ENCODE measurements at places on chromosomes 16 and 17.

DNA sequence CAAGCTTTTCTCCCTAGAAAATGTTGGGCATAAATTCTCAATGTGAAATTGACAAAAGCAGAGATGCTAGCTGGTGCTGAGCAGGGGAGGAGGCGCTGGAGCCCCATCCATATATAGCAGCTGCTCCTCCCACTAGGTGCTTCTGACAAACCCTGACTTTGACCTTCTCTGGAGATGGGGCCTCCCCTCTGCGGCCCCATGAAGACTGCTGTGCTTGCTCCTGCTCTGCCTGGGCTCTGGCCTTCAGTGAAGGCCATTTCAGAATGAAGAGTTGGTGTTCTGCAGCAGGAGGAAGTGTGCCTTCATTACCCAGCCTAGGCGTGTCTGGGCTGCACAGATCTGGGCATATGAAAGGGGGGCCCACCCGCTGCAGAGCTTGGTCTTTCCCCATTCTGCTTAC, 29.7 kb downstream of the ASIC2 start:
- no peak for DNase-seq

DNA sequence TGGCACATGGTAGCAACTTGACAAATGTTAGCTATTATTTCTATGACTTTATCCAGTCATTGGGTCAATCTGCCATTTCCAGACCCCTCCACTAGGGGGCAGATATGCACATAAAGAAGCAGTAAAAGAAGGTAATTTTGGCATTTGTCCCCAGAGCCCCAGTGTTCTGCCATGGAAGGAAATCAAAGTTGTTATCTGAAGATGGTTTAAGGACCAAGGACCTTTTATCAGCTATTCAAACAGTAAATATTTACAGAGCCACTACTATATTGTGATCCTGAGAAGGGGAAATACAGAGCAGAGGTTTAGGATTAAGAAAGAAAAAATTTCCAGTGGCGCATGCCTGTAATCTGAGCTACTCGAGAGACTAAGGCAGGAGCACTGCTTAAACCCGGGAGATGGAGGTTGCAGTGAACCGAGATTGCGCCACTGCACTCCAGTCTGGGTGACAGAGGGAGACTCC, 20.0 kb downstream of the TRAF4 start:
- DNase-seq, result no peak

DNA sequence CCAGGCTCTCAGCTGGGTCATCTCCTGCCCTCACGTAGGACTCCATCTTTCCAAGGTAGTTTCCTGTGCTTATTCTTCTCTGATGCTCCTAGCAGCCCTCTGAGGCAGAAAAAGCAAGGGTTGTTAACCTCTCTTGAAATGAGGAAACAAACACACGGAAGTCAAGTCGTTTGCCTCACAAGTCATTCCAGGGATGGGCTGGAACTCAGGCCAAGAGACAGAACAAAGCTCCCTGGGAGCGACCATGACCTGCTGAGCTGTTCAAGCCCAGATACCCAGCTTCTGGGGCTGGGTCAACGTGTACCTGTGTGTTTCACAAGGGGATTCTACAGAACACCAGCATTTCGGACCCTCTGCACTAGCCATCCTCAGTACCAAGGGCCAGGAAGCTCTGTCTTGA, 28.1 kb downstream of the SRL start:
- peak; percentile 11 for DNase-seq

- no peak for DNase-seq
Measured at GRCh38 chr17:20059728-20060188, 50.6 kb downstream of the SPECC1 start.

GRCh38 chr17:20068445-20068844, 59.3 kb downstream of the SPECC1 start:
- DNase-seq, result no peak

DNA sequence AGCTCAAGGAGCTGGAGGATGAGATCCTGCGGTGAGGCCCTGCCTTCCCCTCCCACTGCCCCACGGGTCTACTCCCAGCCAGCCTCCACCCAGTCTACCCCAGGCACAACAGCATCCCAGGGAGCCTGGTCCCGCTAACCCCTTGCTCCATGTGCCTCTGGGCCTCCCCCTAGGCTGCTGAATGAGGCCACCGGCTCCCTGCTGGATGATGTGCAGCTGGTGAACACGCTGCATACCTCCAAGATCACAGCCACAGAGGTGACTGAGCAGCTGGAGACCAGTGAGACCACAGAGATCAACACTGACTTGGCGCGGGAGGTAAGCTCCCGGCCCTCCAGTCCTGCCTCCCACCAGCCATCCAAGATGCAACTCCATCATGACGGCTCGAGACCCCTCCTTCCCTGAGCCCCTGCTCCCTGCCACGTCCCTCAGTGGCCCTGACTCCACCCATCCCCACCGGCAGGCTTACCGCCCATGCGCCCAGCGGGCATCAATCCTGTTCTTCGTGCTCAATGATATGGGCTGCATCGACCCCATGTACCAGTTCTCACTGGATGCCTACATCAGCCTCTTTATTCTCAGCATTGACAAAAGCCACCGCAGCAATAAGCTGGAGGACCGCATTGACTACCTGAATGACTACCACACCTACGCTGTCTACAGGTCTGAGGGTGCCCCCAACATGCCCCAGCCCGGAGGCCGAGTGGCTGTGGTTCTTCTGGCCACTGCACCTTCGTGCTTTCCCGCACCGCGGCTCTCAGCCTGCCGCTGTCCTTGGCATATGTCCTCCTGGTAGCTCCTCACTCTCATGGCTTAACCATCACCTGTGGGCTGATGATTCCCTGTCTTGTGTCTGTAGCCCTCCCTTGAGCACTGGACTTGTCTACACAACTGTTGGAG, 15.0 kb upstream of the KDM6B start:
- DNase-seq, result no peak

DNA sequence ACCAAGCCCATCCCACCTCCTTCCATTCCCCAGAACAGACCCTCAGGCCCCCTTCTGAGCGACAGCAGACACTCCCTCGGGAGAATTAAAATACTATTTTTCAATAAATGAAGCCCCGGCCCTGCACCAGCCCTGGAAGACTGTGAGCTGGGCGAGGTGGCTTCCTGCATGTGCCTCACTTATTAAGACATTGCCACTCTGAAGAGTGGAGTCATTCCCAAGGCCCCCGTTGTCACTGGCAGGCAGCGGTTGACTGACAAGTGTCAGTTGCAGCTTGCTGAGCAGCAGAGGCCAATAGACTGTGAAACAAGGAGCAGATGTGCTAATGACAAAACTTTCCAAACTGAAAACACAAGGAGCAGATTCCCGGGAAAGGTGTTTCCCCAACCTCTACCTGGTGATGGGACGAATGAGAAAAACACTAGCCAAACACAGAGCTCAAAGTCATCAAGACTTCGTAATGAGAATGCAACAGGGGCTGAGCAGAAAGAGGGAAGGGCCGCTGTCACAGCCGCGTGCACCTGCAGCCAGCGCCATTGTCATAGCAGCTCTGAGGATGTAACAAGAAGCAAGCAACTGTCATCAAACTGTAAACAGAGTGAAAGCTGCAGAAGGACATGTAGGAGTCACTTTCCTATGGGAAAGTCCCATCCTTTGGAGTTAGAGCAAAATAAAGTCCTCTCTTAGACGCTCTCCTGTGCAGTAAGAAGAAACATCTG, 232.1 kb downstream of the C16orf78 start:
- DNase-seq, result no peak

DNA sequence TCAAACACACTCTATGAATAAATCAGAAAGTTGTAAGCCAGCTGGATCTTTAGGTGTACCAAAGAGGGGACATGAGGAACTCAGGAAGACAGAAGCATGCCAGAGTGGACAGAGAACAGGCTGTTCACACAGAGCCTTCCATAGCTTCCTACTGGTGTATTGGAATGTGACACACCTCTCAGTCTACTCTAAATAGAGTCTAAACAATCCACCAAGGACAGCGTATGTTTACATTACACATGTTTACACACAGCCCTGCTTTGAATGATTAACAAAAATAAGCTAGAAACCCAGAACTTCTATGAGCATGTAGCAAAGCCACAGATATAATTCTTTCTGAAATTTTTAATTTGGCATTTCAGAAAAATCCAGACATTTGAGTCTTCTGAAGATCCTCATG, 1279.0 kb upstream of the CDH8 start:
- no peak for DNase-seq

DNA sequence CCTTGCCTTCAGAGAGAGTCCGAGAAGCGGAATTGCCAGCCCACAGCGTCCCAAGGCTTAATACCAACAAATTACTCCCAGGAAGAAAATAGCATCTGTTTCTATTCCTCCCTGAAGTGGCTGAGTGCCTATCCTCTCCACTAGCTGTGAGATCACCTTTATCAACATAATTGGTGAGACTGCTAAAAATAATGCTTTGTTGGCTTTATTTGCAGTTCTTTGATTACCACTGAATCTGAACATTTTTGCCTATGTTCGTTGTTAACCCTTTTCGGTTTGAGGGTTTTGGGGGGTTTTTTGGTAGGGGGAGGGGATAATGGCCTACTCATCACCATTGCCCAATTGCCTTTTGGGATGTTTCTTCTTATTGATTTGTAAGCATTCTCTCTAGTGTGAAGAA, 31.0 kb downstream of the MMP15 start:
- no peak for DNase-seq

DNA sequence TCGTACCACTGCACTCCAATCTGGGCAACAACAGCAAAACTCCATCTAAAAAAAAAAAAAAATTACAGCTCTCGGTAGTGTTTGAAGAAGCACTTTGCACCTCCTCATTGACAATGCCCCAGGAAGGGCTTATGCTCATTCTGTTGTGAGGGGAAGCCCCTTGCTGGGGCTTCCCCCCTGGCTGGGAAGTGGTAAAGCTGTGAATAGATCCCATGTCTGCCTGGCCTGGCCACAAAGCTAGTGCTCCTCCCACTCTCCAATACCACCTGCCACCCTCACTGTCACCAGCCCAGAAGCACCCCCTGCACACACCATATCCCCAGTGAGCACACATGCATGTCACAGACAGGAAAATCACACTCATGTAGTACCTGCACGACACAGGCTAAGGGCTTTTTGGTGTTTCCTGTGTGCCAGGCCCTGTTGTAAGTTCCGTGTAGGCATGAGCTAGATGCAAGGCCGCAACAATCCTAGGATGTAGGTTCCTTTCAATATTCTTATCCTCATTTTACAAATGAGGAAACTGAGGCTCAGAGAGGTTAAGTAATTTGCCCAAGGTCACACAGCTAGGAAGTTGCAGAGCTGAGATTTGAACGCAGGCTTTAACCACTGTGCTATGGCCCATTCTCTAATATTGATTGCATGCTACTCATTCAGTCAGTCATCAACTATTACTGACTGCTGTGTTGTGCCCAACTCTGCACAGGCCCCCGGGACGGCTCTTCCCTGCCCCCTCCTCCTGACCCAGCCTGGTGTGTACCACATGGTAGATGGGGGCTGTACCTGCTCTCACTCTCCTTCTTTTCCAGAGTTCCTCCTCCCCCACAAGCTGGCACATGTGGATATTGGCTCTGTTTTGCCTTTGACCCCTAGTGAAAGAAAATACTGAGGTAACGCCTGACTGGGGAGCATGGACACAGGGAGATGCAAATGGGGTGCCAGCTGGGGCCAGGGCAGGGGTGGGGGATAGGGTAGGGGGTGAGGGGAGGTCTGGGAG, 11.9 kb upstream of the COL1A1 start:
- DNase-seq, result no peak

DNA sequence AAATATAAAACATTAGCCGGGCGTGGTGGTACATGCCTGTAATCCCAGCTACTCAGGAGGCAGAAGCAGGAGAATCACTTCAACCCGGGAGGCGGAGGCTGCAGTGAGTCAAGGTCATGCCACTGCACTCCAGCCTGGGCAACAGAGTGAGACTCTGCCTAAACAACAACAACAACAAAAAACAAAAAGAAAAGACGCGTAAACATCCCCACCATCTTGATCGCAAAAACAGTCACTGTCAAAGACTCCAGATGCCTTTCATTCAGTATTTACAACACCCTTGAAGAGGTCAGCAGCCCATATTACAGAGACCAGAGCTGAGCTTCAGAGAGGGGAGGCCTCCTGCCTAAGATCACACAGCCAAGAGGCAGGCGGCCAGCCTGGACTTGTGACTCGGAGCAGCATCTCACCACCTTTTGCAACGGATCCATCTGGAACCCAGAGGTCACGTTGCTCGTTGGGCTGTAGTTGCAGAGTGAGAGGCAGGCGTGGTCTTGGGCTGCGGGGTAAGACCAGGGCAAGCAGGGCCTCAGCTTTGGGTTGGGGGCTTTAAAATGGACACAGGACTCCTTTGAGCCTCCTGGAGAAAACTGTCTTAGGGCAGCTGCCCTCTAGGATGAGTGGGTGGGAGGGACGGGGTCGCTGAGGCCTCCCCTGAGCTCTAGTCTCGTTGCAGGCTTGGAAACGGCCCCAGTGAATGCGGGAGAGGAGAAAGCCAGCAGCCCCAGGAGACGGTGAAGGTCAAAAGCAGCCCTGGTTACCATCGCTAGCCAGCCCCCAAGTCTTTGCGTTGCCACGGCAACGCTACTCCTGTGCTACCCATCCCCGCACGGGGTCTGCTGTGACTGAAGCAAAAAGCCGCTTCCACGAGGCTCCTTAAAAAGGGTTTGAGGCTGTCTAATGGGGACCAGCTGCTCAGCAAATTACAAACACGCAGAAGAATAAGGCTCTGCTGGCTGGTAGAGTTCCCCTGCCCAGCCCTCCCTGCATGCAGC, 26.1 kb downstream of the LGALS3BP start:
- DNase-seq, result no peak
